ENCODE measurements at places on chromosomes 3 and 15.
A peak's percentile ranks its signal among the peaks of the same experiment; 100 is the strongest.

- no peak for DNase-seq
These were observed 27.2 kb downstream of the IQSEC1 start for GRCh38 chr3:13045904-13046568.

GRCh38 chr3:12454816-12455121, 29.5 kb upstream of the TSEN2 start:
- peak; percentile 11 for DNase-seq

- peak; percentile 62 for DNase-seq
These were observed 286.7 kb upstream of the TGFBR2 start for GRCh38 chr3:30319713-30320112.

DNA sequence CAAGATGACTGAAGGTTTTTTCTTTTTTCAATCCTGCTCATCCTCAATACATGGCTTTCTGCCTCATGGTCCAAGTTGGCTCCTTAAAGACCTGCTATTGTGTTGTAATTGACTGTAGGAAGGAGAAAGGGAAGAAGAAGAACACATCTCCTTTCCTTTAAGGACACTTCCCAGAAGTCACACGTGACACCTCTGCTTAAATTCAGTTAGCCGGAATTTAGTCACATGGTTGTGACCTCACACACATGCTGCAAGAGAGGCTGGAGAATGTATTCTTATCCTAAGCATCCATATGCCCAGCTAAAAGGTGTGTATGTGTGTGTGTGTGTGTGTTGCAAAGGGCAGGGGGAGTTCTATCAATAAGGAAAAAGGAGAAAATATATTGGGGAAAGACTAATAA, 185.8 kb upstream of the IL12A start:
- DNase-seq: no peak

DNA sequence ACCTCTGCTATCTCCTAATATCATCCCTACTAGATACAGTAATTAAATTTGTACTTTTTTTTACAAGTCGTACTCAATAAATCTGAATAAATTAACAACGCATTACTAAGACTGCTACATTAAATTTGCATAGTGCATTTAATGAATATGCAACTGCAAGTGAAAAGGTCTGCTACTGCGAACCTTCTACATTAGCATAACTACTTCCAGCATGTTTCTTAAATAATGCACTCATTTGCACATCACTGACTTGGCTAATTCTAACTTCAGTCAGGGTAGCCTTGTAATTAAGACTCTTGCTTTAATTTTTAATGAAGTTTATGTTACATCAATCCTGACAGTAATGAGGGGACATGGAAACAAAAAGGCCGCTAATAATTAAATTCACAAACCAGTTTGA, 98.9 kb upstream of the FOXB1 start:
- DNase-seq: no peak

GRCh38 chr3:192812743-192813383, 85.5 kb upstream of the FGF12 start:
- peak; percentile 71 for DNase-seq

DNA sequence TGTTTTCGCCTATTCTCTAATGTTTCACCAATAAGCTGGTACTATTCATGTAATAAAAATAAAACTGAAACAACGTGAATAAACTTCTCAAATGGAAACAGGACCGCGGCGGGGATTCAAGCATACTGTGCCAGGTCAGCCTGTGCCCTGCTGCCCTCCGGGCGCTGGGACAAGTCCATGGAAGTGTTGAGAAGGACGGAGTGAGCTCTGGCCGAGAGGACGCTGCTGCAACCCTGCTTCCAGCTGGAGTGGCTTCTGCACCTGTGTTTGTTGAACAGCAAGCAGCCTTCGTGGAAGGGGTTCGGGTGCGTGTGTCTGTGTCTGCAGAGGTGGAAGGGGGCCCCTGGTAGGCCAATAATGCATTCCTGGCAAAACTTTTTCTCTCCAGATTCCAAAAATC, 50.0 kb upstream of the PCSK6 start:
- no peak for DNase-seq
